ENCODE measurements at places on chromosomes 7 and 10.

DNA sequence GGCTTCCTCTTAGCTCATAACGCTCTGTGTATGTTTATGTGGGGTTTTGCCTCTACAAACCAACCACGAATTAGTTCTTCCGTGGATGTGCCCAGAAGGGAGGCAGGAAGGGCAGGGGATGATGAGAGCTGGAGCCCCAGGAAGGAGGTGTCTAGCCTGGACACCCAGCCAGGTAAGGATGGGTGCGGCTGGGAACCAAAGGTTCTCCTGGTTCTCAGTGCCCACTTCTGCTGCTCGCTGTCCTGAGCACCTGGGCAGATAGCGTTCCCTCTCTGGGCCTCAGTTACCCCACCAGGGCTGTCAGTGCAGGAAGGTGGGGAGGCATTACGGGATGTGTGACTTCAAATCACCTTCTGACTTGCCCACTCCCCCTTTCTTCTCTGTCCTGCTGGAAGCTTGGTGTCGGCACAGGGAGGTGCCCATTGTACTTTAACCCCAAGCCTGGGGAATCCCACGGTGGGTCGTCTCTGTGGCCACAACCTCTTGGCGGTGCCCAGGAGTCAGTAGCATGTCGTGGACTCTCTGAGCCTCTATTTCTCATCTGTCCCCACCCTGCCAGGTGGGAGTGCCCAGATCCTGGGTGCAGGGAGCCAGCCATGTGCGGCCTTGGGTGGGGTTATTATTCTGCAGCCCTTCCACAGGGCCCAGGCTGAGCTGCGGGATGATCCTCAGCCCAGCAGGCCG is 18.7 kb upstream of the PCBD1 start:
- no peak overlapping the region for H3K27ac ChIP-seq
- H3K4me3 ChIP-seq = no peak overlapping the region
- H3K4me1 ChIP-seq = no peaks in the 10 kb centered on the region
- H3K27me3 ChIP-seq = no peaks in the 10 kb centered on the region
- H3K36me3 ChIP-seq = no peaks in the 10 kb centered on the region

- H3K27ac ChIP-seq = no peak overlapping the region
- no peak for DNase-seq
- no peaks in the 10 kb centered on the region for H3K4me1 ChIP-seq
- no peaks in the 10 kb centered on the region for H3K36me3 ChIP-seq
- peaks cover 21% of the 10 kb centered on the region for H3K27me3 ChIP-seq
Observed at GRCh38 chr7:29557954-29558353, 5.7 kb upstream of the PRR15 start.

DNA sequence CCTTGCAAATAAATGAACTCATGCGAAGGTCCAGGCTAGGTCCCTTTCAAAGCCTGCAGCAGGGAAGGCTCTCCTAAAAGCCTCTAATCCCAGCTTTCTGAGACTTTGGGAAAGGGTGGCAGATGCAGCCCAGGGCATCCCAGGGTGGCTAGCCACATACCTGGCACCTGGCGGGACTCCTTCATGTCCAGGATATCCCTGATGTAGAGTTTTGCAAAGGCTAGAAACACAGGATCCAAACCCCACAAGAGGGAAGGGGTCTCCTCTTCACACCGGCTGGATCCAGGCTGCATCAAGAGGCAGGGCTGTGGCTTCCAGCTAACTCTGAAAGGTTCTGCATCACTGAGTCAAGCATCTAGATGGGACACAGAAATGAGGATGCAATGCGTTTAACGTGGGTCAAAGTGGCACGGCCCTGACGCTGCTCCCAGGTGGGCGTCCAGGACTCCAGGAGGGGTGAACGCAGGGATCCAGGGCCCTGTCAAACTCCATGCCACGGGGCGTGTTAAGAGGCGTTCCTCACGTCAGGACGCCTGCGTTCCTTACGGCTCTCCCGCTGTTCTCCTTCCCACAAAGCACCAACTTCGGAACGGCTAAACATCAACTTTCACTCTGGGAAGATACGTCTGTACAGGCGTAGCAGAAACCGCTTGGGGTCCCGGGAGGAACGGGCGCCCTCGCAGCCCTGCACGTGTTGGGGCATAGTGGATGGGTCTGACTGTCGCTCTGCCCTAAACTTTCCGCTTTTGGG is 507 bp downstream of the STN1 start:
- peaks cover 44% of the 10 kb centered on the region for H3K4me1 ChIP-seq
- no peak for DNase-seq
- H3K27me3 ChIP-seq = no peaks in the 10 kb centered on the region
- H3K4me3 ChIP-seq = peak overlapping the region; percentile 93

- H3K4me3 ChIP-seq = no peak overlapping the region
- DNase-seq = no peak
- H3K36me3 ChIP-seq = no peaks in the 10 kb centered on the region
- H3K27me3 ChIP-seq = no peaks in the 10 kb centered on the region
- no peak overlapping the region for H3K27ac ChIP-seq
- H3K4me1 ChIP-seq = no peaks in the 10 kb centered on the region
Observed at GRCh38 chr7:103524042-103524907, 78.3 kb upstream of the SLC26A5 start.

- no peaks in the 10 kb centered on the region for H3K4me1 ChIP-seq
- no peaks in the 10 kb centered on the region for H3K36me3 ChIP-seq
- no peak overlapping the region for H3K27ac ChIP-seq
- no peak for DNase-seq
- no peak overlapping the region for H3K4me3 ChIP-seq
Observed at GRCh38 chr10:61408105-61408504, 45.1 kb downstream of the TMEM26 start.

DNA sequence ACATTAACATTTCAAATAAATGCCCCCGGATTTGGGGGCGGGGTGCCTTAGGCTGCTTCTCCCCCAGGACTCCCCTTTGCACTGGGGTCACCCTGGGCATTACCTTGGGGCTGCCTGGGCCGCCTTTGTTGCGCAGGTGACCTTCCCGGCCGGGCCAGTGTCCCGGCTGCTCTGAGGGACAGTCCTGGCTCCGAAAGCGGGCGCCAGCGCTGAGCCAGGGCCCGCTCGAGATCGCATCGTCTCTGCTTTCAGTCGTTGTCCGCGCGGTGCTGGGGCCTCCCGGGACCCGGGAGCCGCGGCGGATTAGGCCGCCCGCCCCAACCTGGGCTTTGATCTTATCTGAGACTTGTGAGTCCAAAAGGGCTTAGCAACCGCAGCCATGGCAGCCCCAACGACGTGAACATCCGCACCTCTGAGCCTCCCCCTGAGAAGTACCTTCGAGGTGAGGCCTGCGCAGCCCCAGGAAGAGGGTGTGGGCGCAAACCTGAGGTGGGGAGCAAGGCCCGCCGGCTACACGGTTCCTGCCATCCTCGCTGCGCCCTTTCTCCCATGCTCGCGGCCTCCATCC is 14.8 kb upstream of the WAPL start:
- H3K4me1 ChIP-seq = no peaks in the 10 kb centered on the region
- H3K27ac ChIP-seq = no peak overlapping the region
- DNase-seq = peak; percentile 17
- H3K36me3 ChIP-seq = no peaks in the 10 kb centered on the region
- peaks cover under 1% of the 10 kb centered on the region for H3K27me3 ChIP-seq
- H3K4me3 ChIP-seq = peak overlapping the region; percentile 15

DNA sequence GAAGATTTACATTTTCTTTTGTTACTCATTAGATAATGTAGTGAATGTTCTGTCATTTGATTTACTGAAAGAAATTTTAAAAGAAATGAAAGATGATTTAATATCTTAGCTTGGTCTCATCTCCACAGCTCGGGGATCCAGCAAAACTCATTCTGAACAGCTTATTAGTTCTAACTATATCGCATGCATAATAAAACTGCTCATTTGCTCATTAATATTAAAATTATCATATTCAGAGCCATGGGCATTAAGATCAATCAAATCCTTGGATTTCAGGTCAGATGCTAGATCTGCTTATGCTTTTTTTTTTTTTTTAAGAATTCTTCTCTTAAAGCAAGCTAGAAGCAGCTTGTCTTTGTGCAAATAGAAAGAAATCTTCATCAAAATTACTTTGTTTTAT is 246.1 kb downstream of the FOXP2 start:
- H3K27me3 ChIP-seq = peaks cover 1% of the 10 kb centered on the region
- no peak for DNase-seq
- H3K27ac ChIP-seq = no peak overlapping the region
- no peaks in the 10 kb centered on the region for H3K36me3 ChIP-seq
- no peak overlapping the region for H3K4me3 ChIP-seq
- no peaks in the 10 kb centered on the region for H3K4me1 ChIP-seq

DNA sequence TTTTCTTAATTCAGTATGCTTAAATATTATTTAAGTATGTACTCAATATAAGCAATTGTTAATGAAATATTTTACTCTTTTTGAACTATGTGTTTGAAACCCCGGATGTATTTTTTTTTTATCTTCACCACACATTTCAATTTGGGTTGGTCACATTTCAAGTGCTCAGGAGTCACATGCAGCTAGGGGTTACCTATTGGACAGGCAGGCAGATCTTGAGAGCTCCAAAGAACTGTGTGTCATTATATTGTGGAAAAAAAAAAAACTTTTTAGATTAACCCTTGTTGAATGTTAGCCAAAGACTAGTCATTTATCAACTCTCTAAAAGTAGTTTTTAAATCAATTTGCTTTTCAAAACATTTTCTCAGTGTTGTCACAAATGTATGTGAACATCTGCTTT is 37.2 kb downstream of the IKZF1 start:
- peaks cover 69% of the 10 kb centered on the region for H3K4me1 ChIP-seq
- H3K27ac ChIP-seq = peak overlapping the region; percentile 95
- H3K27me3 ChIP-seq = no peaks in the 10 kb centered on the region

GRCh38 chr7:68005992-68006391 is 1009.4 kb downstream of the TYW1 start:
- H3K4me3 ChIP-seq = no peak overlapping the region
- H3K36me3 ChIP-seq = no peaks in the 10 kb centered on the region
- no peaks in the 10 kb centered on the region for H3K4me1 ChIP-seq
- no peak for DNase-seq

DNA sequence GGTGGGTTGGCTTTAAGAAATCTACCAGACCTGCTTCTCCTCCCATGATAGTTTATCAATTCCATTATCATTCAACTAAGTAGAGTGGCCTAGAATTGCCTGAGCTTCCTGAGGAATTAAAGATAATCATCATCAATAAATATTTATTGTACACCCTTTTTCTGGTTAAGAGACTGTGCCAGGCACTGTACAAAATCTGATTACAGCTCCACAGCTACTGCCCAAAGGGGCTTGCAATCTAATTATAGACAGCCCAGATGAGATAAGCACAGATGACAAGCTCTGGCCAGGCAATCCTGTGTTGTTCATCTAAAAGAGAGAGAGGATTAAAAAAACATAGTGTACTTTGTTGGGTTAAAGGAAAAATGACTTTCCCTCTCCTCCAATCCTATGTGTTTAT is 586.4 kb downstream of the GATA3 start:
- H3K36me3 ChIP-seq = no peaks in the 10 kb centered on the region
- H3K27ac ChIP-seq = no peak overlapping the region
- no peaks in the 10 kb centered on the region for H3K4me1 ChIP-seq
- no peak for DNase-seq
- no peaks in the 10 kb centered on the region for H3K27me3 ChIP-seq
- no peak overlapping the region for H3K4me3 ChIP-seq

DNA sequence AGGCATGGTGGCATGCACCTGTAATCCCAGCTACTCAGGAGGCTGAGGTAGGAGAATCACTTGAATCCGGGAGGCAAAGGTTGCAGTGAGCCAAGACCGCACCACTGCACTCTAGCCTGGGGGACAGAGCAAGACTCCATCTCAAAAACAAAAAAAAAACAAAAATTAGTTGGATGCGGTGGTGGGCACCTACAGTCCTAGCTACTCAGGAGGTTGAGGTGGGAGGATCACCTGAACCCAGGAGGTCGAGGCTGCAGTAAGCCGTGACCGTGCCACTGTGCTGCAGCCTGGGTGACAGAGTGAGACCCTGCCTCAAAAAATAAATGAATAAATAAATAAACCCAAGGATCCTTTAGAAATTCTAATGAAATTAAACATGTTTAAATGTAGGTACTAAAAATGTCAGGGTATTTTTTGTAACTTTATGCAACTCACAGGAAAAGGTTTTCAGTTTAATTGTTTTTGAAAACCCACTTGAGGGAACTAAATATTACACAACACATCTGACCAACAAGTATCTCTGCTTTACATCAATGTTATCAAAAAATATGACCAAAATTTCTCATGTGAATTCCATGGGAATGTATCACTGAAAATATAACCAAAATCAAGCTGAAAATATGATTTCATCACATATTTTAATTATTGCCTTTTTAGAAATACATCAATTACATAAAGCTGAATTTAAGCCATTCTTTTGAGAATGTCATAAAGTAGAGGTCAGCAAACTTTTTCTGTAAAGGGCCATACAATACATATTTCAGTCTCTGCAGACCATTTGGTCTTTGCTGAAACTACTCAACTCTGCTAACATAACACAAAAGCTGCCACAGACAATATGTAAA is 23.9 kb downstream of the UPF2 start:
- H3K4me1 ChIP-seq = peaks cover 8% of the 10 kb centered on the region
- no peaks in the 10 kb centered on the region for H3K27me3 ChIP-seq
- DNase-seq = no peak
- H3K4me3 ChIP-seq = no peak overlapping the region
- no peak overlapping the region for H3K27ac ChIP-seq

DNA sequence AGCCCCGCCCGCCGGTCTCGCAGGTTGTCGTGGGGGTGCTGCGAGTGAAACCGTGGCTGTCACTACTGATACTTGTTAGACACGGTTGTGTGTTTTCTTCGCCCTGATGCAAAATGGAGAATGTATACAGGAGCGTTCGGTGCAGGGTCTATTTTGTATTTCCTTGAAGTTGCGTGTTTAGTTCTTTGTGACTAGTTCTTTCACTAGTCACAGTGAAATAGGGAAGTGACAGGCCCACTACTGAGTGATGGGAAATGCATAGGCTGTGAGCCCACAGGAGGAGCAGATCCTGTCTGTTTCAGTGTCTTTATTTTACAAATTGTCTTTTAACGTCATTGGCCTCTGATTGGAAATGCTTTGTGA is 675 bp downstream of the ABRAXAS2 start:
- H3K36me3 ChIP-seq = peaks cover 1% of the 10 kb centered on the region
- H3K27me3 ChIP-seq = peaks cover 6% of the 10 kb centered on the region
- DNase-seq = no peak
- peaks cover 19% of the 10 kb centered on the region for H3K4me1 ChIP-seq
- H3K4me3 ChIP-seq = peak overlapping the region; percentile 95

DNA sequence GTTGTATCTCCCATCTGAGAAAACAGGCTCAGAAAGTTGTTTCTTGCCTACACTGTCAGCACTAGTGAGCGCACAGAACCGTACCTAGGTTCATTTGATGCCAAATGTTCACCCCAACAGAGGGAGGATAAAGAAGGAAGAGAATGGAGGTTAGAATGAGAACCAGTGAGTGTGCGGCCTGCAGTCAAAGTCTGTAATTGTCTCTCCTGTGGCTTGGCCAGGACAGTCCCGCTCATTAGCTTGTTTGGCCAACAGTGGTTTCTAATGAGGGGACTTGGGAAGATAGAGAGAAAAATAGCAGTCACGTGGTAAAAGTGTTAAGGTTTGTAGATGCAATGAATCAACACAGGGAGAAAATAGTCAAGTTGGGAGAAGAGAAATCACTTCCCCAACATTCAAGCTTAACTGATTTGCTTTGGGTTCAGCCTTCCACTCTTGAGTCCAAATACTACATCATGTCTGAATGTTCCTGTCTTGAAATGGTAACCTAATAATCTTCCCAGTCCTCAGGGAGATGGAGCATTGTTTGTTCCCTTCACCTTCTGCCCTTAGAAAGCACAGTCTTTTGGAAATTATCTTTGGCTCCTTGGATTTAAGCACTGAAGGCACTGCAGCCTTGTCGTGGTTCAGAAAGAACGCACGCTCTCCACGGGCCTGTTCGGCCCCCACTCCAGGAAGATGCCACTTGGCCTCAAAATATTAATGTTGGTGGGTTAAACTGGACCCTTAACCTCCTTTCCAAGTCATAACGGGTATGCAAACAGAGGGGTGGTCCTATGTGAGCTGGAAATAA is 360.4 kb upstream of the ZNF32 start:
- H3K36me3 ChIP-seq = no peaks in the 10 kb centered on the region
- DNase-seq = no peak
- H3K27ac ChIP-seq = no peak overlapping the region
- peaks cover 2% of the 10 kb centered on the region for H3K27me3 ChIP-seq
